A549 treated with dexamethasone at 1 μM for 4 hours (cell line): ENCODE measurements at places on chromosomes 5 and 9. TPM values are rescaled to one million over a fixed set of nuclear protein-coding genes. Genes with fewer than 3 reads are reported as not detected.

Gene SPAAR
- total RNA-seq: 0.10 to 0.20 TPM (median 0.15 TPM) in 4 of 5 replicates, not detected in the other

Gene EQTN
- total RNA-seq: 0.20 to 0.21 TPM in 2 of 5 replicates, not detected in the others

Gene BARX1
- total RNA-seq: 8.3 to 12.5 TPM (median 11.2 TPM) in 5 replicates

Gene NRARP
- total RNA-seq: 1.7 to 3.0 TPM (median 2.9 TPM) in 5 replicates

Gene JAKMIP2
- total RNA-seq: not detected in 5 replicates

Gene QRFP
- 0.06 TPM in 1 of 5 replicates, not detected in the others for total RNA-seq

Gene MELK
- 71.7 to 81.6 TPM (median 74.9 TPM) in 5 replicates for total RNA-seq

Gene TSSK1B
- not detected in 5 replicates for total RNA-seq

Gene SAPCD2
- 13.4 to 23.9 TPM (median 21.4 TPM) in 5 replicates for total RNA-seq

Gene TAF11L10
- not detected in 5 replicates for total RNA-seq

Gene SLC26A2
- total RNA-seq: 51.3 to 81.6 TPM (median 74.0 TPM) in 5 replicates

Gene PPP3R2
- total RNA-seq: not detected in 5 replicates

Gene GLRA1
- total RNA-seq: not detected in 5 replicates

Gene SPINK13
- total RNA-seq: 0.13 to 0.31 TPM (median 0.19 TPM) in 4 of 5 replicates, not detected in the other

Gene TLE4
- total RNA-seq: 12.0 to 14.5 TPM (median 12.0 TPM) in 5 replicates

Gene TLR4
- 0.06 to 0.20 TPM (median 0.13 TPM) in 5 replicates for total RNA-seq

Gene CCDC180
- total RNA-seq: 0.48 to 0.73 TPM (median 0.62 TPM) in 5 replicates

Gene SPOCK1
- total RNA-seq: 10.6 to 24.2 TPM (median 20.1 TPM) in 5 replicates

Gene FOXD4L5
- total RNA-seq: 0.04 to 0.05 TPM (median 0.05 TPM) in 3 of 5 replicates, not detected in the others

Gene TRIM36
- 2.0 to 2.5 TPM (median 2.1 TPM) in 5 replicates for total RNA-seq

Gene CYLC2
- total RNA-seq: not detected in 5 replicates

Gene ASPN
- not detected in 5 replicates for total RNA-seq

Gene DMGDH
- total RNA-seq: 0.12 TPM in 1 of 5 replicates, not detected in the others

Gene CDC20B
- 0.06 to 0.09 TPM (median 0.08 TPM) in 5 replicates for total RNA-seq

Gene UHRF2
- total RNA-seq: 20.0 to 28.2 TPM (median 27.0 TPM) in 5 replicates

Gene APC
- total RNA-seq: 7.0 to 13.8 TPM (median 11.8 TPM) in 5 replicates

Gene CCDC152
- 0.06 TPM in 1 of 5 replicates, not detected in the others for total RNA-seq

Gene SLC34A3
- total RNA-seq: 0.05 to 0.11 TPM (median 0.06 TPM) in 5 replicates

Gene INPP5E
- 11.2 to 21.3 TPM (median 18.1 TPM) in 5 replicates for total RNA-seq

Gene SHC3
- 0.17 to 0.39 TPM (median 0.22 TPM) in 5 replicates for total RNA-seq

Gene ABO
- total RNA-seq: not detected in 5 replicates

Gene CARD9
- total RNA-seq: 0.34 to 1.9 TPM (median 0.99 TPM) in 5 replicates

Gene PRPF4
- total RNA-seq: 55.9 to 60.3 TPM (median 57.5 TPM) in 5 replicates

Gene MACIR
- total RNA-seq: 16.0 to 19.9 TPM (median 18.0 TPM) in 5 replicates
